Stimulated activated CD8-positive, alpha-beta memory T cell treated with anti-CD3 and anti-CD28 coated beads, Interleukin-2, amount 100 ng/mL, for 1 hour (primary cell): ENCODE measurements at places on chromosomes 2 and 18.

DNA sequence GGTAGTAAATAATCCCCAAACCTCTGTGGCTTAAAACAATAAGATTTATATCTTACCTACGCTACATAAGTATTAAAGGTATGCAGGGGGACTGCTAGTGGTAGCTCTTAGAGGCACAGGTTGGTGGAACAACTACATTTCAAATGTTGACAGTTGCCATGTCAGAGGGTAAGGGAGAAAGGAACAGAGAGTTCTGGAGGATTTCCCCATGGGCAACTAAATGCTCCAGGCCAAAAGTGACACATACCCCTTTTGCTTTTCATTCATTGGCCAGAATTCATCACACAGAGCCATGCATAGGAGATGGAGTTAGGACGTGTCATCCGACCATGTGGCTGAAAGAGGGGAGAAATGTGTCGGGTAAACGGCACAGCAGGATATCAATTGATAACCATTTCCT lies 133.2 kb downstream of the NAPG start:
- no peak for DNase-seq

DNA sequence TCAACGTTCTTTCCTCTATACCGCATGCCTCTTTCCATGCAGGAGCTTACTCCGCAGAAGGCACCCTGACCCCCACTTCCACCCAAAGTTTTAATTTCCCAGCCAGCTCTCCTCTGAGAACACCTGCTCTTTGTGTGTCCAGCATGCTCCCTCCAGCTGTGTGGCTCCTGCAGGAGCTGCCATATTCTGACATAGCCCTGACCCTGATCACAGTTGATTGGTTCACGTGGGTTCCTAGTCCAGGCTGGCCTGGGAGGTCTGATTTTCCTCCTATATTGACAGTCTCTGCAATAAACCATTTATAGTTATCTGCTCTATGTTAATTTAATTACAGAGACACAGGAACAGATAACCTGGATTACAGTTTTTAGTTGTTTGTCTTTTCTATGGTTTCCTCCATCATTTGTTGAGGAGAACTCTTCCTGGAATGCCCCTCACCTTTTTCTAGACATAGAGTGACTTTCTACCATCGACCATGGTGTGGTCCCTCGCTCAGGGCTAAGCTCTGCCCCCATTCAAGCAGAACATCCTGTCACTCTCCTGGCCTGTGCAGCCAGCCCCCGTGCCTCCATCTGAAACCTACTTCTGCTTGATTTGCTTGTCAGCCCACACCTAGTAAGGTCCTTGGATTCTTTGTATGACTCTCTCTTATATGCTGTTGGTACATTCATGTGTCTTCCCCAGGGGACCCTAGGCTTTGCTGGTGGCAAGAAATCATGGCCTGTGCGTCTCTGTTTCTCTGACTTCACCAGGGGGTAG lies 231.5 kb downstream of the LPIN1 start:
- no peak for DNase-seq

DNA sequence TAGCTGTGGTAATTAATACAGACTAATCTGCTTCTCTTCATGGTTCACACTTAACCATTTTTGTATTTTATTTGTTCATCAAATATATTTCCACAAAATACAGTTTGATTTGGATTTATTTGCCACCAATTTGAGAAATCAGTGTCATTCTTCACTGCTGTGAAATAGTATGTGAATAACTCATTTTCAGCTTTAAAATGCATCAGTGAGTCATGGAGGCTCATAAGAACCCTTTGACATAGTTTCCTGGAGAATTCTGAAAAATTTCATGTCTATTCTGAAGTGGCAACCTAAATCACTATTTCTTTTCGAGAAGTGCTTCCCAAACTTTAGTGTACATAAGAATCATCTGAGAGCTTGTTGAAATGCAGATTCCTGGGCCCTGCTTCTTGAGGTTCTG lies 1026.7 kb upstream of the ACVR2A start:
- no peak for DNase-seq

DNA sequence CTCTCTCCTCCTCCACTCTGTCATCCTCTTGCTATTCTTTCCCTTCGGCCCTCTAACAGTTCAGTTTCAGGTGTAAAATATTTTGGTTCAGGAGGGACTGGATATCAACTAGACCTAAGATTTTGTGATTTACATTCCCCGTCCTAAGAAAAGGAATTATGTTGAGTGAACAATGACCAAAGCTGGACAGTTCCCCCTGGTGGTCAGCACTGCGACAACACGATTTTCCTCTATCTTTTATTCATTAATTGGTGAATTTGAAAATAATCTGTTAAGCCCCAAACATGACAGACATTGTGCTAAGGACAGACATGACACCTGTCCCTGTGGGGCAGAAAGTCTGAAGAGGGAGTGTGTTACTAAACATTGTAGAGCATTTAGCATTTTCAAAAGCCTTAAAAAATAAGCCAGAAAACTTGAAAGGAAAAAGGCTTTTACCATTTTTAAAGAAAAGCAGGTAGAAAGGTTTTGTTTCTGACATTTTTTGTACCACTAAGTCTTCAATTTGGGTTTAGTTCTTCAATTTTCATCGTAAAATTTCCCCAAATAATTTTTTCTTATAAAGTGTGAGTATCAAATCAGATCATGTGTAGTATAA lies 28.4 kb upstream of the GTF2A1L start:
- no peak for DNase-seq

DNA sequence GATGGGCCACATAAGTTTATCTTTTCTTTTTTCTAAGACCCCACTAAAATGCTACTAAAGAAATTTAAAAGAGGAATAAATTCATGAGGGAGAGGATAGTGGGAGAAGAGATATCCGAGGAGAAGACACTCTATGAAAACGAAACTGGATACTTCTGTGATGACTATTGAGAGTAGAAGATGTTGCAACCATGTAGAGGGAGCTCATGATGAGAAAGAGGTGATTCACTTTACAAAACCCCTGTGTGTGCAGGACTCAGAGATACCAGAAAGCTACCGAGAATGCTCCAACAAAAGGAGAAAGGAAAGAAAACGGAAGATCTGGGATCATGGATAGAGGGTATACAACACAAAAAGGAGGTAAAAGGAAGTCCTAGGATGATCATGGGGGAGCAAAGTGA lies 34.9 kb downstream of the SLC38A11 start:
- no peak for DNase-seq

DNA sequence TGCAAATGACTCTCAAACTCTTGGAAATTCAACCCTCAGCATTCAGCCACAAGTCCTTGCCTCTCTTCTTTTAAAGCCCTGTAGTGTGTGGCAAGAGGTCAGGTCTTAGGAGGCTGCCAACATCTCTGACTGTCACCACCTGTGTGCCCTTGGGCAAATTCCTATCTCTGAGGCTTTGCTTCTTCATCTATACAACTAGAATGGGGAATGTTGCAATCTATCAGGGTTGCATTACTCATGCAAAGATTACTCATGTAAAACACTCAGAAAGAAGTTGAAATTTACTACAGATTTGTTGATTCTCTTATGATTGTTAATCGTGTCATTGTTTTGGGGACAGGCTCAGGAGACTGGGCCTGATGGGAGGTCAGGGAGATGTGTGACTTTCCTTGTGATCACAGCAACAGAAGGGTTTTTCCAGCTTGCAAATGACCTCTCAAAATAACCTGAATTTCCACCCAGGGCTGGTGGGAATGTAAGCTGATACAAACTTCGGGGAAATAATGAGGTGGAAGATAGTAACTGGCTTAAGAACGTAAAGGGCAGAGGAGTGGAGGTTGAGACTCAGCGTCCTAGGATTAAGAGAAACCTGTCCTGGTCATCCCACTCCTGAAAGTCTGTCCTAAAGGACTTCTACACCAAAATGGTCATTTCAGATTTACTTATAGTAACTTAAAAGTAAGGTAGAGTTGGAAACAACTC lies 32.1 kb upstream of the SIGLEC15 start:
- DNase-seq = no peak

- DNase-seq = no peak
These were observed 552.3 kb downstream of the TSN start for GRCh38 chr2:122307763-122308162.

GRCh38 chr2:31003749-31004148 lies 134.5 kb downstream of the GALNT14 start:
- DNase-seq = no peak

DNA sequence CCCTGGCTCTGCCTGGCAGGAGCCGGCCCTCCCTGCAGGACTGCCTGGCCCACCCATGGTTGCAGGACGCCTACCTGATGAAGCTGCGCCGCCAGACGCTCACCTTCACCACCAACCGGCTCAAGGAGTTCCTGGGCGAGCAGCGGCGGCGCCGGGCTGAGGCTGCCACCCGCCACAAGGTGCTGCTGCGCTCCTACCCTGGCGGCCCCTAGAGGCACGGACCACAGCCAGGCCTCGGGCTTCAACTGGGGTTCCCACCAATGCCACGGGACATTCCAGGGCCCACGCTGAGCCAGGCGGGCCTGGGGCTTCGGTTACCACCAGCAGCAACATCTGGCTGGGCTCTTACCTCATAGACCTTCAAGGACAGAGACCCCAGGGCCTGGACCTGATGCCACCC lies 6.1 kb upstream of the GMPPA start:
- DNase-seq = no peak

DNA sequence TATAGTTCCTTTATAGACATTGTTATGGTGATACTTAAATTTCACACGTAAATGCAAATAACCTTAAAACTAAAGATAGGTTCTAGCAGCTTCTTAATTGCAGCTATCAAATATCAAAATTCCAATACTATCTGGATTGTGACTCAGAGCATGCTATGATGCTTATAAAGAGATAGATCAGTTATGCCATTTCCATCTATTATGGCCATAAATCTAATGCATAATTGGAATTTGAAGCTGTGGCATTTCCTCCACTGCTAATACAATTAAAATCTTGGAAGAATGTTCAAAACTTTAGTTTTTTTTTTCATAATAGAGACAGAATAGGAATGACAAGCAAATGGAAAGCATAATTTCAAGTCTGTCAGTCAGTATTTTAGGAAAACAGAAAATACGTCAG lies 220.8 kb upstream of the GALNT5 start:
- no peak for DNase-seq

GRCh38 chr2:171253900-171254650 lies 93.4 kb upstream of the TLK1 start:
- DNase-seq = no peak

DNA sequence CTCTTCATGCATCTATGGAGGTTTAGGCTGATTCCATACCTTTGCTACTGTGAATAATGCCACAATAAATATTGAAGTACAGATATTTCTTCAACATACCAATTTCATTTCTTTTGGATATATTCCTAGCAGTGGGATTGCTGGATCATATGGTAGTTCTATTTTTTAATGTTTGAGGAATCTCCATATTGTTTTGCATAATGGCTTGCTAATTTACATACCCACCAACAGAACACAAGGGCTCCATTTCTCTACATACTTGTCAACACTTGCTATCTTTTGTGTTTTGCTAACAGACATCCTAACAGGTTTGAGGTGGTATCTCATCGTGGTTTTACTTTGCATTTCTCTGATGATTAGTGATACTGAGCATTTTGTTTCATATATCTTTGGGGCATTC lies 253.2 kb downstream of the ZNF804A start:
- no peak for DNase-seq

DNA sequence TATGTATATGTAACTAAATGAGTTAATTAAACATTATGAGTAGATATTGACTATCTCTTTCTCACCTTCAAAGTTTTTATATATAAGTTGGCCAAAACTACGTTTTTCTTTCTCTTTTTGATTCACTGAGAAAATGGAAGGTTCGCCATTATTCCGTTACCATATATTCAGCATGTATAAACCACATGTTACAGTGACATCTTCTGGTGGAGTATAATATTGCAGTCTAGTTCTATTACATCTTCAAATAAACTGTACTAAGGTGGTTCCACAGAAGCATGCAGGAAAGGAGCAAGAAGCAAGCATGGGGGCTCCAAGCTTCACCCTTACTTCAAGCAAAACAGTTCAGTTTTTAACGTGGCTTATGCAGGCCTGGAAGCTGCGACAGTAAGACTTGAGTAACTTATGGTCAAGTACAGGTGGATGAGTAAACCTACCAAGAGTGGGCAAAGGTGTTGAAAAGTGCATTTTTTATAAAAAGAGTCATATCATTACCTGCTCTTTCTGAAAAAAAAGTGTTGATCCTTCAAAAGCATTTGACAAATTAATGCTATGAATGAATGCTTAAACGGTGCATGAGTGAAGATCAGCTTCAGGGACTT lies 129.8 kb upstream of the RAB6C start:
- DNase-seq = no peak

DNA sequence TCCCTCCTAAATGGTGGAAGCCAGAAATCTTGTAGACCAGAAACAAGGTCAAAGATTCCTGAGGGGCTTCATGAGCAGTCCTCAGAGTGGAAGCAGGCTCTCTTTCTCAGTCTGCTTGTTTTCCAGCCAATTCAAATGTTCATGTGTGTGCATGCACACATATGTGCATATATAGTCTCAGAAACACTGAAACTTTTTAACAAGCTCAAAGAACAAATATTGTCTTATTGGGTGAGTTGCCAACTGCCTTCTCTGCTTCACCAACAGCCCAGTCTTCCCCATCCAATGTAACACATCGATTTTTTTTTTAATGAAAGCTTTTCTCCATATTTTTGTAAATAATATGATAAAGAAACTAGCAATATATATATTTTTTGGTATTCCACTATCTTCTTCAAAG lies 3.7 kb downstream of the CACNB4 start:
- DNase-seq = no peak

GRCh38 chr2:30866974-30867373 lies 59.7 kb upstream of the CAPN13 start:
- DNase-seq = no peak

DNA sequence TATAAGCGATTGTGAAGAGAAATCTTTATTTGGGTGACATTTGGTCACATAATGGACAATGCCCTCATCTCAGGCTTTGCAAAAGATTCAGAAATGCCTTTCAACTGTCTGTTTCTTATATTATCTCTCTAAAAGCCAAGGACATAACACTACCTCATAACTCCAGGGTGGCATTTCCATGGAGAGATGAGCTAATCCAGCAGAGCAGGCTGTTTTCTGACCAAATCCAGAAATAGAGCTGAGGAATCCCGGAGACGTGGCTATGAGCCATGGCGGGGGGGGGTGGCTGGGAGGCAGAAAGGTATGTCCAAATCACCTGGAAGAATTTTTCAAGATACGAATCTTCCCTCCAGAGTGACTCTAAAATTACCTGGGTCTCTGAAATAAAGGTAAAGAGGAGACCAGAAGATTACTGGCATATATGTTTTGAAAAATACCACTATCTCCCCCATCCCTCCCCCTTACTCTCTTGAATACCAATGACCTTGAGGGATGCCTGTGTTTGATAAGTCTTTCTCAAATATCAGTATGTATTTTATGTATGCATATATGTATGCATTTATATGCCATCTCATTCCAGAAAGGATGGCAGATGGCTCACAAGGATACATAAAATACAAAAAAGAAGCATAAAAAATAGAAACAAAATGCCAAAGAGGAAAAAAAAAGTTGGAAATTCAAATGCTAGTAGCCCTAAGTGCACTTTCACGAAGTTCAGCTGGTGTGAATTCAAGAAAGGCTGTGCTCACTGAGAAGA lies 296.0 kb upstream of the MGAT5 start:
- no peak for DNase-seq

DNA sequence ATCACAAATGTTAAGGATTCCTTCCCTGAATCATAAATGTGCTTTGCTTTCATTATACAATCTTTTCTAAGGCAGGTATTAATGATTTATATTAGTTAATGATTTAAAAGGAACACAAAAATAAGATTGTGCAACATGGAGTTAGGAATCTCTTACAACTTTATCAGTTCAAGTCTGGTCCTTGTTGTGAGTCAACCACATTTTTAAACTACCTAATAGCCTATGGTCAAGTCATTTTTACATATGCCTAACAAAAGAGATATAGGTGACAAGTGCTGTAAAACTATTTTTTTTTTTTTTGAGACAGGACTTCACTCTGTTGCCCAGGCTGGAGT lies 8.2 kb upstream of the INPP1 start:
- DNase-seq = no peak
